Activated CD4-positive, alpha-beta T cell treated with anti-CD3 and anti-CD28 coated beads, Interleukin-2, amount 10 ng/mL, durations not matched to agents 7 days and 5 days (primary cell): ENCODE measurements at places on chromosomes 3 and 15.

DNA sequence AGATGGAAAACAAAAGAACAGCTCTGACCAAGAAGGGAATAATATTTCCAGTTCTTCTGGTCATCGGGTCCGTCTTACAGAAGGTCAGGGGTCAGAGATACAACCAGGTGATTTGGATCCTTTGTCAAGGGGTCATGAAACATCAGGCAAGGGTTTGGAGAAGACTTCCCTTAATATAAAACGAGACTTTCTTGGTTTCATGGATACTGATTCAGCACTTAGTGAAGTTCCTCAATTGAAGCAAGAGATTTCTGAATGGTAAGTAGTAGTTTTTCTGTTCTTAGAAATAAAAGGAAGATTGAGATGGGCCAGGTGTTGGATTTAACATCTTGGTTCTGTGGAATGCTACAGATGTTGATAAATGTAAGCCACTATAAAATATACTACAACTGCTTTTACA, 9.5 kb downstream of the MGA start:
- no peak for DNase-seq

- no peak for DNase-seq
These were observed 62.7 kb downstream of the DNASE1L3 start for GRCh38 chr3:58148049-58148448.

DNA sequence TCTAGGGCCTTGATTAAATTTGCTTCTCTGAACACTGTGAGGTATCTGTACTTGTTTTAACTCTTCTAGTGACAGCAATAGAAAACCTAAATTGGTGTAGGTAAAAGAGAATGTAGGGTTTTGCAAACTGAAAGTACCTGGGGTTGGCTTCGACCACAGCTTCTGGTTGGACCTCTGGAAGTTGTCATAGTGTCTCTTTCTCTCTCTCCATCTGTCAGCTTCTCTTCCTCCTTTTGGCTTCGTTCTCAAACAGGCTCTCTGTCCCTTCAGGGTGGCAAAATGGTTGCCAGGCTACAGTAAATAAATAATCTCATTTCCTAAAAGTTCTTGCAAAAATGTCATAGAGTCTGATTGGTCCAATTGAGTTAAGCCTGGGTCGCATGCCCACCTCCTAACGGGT, 149.3 kb upstream of the CTDSPL start:
- no peak for DNase-seq

- DNase-seq = no peak
These were observed 68.7 kb downstream of the CGNL1 start for GRCh38 chr15:57444877-57445513.

DNA sequence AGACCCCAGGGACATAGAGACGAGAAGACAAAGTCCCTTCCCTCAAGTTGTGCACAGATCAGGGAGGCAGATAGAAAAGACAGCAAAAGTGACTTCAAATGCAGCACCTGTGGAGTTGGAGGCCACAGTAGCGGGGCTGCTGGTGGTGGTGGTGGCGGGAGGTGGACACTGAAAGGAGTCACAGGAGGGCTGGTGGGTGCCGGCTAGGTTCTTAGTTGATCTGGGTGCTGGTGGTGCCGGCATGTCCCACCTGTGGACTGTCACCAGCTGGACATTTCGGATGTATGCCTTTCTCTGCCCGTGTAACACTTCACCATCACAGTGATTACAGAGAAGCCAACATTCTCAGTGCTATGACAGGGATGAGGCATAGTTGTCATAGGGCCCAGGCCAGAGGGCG, 49.2 kb upstream of the MTMR10 start:
- DNase-seq = no peak

- DNase-seq = no peak
These were observed 126.7 kb downstream of the SERPINI1 start for GRCh38 chr3:167862104-167862730.

GRCh38 chr15:78620527-78621421, at the start of gene CHRNA3:
TSS of gene CHRNA3 (minus strand) at chr15:78620996. CDS start at chr15:78620794, 202 bp downstream.
- DNase-seq = no peak

DNA sequence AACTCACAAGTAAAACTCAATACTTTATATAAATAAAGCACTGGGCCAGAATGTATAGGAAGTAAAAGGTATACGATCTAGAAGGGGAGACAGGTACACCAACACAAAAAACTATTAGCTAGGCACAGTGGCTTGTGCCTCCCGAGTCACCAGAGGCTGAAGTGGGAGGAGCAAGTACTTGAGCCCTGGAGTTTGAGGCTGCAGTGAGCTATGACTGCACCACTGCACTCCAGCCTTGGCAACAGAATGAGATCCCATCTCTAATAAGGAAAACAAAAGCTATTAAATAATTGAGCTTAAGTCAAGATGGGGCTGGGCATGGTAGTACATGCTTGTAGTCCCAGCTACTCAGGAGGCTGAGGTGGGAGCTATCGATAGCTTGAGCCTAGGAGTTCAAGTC, 17.0 kb downstream of the PIK3CB start:
- DNase-seq = no peak

GRCh38 chr3:159882367-159882766, 106.3 kb upstream of the IL12A start:
- DNase-seq = no peak

GRCh38 chr15:92393071-92393979, at the start of gene ST8SIA2:
TSS of gene ST8SIA2 (plus strand) at chr15:92393881. CDS start at chr15:92394065, 184 bp downstream.
- DNase-seq = no peak

DNA sequence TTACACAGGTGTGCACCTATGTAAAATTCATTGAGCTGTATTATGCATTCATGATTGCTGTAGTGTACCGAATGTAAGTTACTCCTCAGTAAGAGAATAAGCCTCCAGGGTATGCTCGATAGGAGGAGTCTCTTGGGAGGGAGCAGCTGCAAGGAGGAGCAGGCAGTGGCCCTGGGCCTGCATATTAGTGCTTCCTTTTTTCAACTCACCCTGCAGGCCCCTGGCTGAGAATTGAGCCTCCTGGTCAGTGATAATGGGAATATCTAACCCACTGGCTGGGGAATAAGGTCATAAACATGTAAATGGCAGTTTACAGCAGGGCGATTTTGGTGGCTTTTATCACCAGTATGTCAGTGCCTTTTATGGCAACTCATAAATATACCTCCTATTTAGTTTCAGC, 21.7 kb upstream of the SFMBT1 start:
- DNase-seq = no peak

DNA sequence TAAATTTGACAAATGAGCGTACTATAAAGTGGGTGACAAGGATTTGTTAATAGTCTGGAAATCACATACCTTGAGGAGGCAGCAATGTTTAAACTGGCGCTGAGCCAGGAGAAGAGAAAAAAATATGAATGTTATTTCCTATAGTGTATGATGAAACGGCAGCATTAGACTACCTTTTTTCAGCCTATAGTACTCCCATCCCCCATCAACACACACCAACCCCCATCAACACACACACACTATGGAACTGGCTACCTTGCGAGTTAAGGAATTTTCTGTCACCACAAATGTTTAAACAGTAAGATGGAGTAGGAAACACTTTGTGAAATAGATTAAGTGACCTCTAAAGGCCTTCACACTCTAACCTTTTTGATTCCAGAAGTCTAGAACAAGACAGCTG, 46.8 kb upstream of the ZCWPW2 start:
- DNase-seq = no peak

DNA sequence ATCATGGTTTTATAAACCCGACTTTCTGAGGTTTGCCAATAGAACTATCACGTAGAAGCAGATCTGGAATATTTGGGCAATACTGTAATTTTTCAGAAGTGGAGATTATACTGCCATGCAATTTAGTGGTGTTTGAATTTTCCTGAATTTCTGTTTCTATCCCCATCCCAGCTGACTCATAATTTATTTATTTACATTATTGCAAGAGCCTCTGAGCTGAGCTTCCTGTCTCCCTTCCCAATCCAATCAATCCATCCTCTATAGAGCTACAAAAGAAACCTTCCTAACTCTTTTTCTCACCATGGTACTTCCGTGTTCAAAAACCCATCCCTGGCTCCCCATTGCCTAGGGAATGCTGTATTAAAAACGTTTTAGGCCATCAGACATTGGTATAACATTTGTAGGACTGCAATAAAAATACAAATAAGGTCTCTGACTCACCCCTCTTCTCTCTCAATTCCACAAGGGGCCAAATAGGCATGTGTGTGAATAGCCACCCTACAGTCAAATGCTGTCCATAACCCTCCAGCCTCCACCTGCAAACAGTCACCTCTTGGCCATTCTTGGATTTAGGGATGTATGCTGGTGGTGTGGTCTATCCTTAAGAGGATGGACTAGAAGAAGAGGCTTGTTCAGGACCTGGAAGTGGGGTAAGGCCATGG, 190.7 kb downstream of the CD47 start:
- DNase-seq = no peak

DNA sequence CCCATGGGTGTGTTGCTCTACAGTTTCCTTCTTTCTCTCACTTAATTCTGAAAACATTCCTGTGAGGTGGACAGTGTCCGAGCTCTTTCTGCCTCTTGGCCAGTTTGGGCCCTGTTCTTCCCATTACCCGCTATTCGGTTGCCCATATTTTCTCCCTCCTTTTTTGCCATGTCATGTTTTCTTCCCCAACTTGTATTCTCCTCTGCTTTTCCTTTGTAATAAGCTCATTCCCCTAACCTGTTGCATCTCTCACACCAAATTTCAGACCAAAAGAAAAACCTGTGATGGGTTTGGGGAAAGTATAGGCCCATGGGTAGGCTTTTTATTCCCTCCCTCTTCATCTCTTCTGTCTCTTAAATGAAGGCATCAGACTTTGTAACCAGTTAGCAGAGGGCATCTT, 30.5 kb downstream of the NKIRAS1 start:
- no peak for DNase-seq

DNA sequence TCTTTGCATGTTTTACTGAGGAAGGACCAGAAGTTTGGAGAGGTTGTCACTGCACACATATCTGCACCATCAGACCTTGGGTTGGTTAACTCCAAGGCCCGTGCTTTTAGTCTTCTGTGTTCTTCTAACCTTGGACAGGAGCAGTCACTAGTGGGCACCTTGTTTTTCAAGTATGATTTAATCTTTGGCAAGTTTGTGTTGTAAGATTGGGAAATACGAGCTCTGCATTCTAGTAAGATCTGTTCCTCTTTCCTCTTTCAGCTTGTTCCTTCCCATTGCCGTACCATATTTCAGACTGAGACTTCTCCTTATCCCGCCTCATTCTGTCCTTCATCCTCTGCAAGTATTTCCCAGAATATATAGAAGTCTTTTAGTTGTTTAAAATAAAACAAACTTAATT, 5.1 kb downstream of the TMOD2 start:
- no peak for DNase-seq

- DNase-seq = no peak
These were observed 31.2 kb upstream of the MUSTN1 start for GRCh38 chr3:52865994-52866393.

DNA sequence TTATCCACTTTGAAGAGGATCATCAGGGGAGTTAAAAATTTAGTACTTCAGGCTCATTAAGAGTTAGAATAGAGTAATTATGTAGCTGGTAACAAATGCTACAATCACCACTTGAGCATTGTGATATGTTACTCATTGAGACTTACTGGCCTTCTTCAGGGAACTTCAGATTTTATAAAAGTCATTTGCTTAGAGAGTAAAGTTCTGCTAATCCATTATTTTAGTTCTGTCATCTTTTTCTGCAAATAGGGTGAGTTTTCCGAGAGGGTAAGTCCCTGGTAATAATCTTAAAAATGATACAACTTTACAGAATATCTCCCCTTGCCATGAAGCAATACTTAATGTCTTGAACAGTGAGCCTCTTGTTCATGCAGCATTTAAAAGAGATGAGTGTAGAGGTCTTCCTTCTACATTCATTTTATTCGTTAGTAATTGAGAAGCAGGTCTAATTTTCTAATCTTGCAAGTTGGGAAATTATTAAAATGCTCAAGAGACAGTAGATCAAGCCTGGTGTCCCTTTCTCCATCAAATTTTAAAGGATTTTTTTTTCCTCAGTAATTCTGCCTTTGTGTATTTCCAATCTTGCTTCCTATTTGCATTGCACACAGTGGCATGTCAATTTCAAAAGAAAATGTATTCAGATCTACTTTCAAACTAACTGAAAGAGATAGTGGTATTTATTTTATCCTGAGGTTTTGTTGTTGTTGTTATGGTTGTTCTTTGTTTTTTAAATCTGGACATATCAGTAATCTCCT, 52.6 kb downstream of the MBNL1 start:
- no peak for DNase-seq

DNA sequence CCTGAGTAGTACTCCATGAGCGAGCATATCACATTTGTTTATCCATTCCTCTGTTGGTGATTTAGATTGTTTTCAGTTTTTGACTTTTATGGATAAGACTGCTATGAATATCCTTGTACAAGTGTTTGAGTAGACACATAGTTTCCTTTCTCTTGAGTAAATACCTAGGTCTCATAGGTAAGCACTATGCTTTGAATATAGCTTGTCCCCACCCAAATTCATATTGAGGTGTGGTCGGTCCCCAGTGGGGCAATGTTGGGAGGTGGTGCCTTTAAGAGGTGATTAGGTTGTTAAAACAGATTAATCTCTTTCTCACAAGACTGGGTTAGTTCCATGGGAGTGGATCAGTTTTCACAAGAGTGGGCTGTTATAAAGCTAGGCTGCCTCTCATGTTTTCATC, 42.8 kb downstream of the CDCP1 start:
- DNase-seq = no peak

GRCh38 chr15:39506146-39506545, 74.7 kb upstream of the THBS1 start:
- DNase-seq = no peak

GRCh38 chr3:87359826-87360225, 83.4 kb upstream of the POU1F1 start:
- DNase-seq = no peak

DNA sequence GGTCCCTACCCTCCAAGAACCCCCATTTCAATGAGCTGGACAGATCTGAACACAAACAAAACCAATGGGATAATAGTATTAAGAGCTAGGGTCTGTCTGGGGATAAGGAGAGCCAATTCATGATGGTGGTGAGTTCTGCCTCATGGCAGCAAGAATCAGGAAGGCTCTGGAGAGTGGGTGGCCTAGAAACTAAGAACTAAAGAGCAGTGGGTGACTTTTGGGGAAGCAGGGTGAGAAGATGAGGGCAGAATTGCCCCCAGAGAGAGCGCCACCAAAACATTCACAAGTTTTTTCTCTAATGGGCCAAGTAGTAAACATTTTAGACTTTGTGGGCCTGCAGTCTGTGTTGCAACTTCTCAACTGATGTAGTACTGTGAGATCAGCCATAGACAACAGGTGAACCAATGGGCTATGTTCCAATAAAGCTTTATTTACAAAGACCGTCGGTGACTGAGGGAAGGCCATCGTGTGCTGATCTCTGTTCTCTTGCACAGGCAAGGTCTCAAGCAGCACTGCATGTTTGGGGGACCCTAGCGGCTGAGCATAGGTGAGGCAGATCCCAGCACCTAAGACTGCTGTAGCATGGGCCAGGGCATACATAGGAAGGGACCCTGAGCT, 225.5 kb upstream of the ST8SIA2 start:
- DNase-seq = no peak
